ENCODE measurements at places on chromosomes 11 and 22. TPM values are rescaled to one million over a fixed set of nuclear protein-coding genes. Genes with fewer than 3 reads are reported as not detected.

- DNase-seq: peak; percentile 86
Measured at GRCh38 chr11:67504950-67505581, at the start of gene PITPNM1. TSS of gene PITPNM1 (minus strand) at chr11:67505363. CDS start at chr11:67504180, 1,183 bp downstream.

GRCh38 chr11:66718320-66718971 is 10.6 kb downstream of the SPTBN2 start:
- no peak for DNase-seq

DNA sequence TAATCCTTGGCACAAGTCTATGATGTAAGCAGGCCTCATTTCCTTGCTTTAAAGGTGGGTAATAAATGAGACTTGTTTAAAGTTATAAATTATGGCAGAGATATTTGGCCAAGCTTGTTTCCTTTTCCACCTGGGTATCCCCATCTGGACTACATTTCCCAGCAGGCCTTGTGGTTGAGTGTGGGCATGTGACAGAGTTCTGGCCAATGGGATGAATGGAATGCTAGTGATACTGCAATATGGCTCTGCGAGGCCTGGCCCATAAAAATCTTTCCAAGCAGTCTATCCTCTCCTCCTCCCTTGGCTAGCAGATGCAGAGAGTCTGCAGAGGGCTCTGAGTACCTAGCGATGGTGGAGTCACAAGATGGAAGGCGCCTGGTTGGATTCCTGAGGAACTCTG is 102.5 kb downstream of the TIMP3 start:
- DNase-seq: peak; percentile 60

DNA sequence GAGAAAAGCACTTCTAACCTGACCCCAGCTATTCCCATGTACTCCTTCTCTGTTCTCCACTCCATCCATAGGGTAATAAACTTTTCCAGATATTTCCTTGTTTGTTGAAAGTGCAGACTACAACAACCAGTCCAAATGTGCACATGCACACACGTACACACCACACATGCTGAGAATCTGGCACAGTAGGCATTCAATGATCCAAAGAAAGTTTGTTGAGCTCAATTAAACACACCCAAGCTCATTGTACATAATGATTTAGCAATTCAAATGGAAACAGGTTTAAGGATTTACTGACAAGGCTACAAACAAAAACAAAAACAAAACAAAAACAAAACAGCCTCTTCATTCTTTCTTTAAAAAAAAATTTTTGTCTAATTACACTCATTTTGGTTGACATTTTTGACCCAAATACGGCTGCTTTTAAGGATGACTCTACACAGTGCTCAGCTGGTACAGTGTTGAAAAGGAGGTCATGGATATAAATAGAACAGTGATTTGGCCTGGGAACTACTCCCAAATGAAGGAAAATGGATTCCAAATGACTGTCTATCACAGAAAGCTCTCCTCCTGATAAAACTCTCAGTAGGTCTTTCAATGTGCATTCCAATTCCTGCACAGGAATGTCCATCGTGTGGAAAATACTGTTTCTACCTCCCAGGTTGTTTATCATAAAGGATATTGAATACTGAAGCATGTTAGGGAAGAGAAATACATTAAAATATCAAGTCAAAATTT is 232.2 kb downstream of the GUCY1A2 start:
- no peak for DNase-seq

GRCh38 chr11:123371506-123372297 is 58.4 kb upstream of the GRAMD1B start:
- DNase-seq: no peak

DNA sequence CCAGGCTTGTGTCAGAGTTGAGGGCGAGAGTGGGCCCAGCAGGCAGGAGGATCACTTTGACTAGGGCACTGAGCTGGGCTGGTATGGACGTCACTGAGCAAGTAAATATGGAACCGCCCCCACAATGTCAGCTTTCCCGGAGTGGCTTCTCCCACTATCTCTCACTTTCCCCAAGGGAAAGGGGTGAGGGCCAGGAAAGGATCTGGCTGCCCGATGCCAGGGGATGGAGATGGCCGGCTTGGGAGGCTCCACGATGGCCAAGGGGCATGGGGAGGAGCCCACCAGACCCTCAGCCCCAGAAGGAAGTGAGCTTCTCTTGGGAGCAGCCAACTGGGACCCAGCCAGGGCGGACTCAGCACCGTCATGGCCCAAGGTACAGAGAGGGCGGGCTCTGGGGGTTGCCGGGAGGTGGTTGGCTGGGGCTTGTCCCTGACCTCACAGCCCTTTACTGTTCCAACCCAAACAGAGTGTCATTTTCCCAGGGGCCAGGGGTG is 8.7 kb downstream of the PRDM11 start:
- DNase-seq: no peak

DNA sequence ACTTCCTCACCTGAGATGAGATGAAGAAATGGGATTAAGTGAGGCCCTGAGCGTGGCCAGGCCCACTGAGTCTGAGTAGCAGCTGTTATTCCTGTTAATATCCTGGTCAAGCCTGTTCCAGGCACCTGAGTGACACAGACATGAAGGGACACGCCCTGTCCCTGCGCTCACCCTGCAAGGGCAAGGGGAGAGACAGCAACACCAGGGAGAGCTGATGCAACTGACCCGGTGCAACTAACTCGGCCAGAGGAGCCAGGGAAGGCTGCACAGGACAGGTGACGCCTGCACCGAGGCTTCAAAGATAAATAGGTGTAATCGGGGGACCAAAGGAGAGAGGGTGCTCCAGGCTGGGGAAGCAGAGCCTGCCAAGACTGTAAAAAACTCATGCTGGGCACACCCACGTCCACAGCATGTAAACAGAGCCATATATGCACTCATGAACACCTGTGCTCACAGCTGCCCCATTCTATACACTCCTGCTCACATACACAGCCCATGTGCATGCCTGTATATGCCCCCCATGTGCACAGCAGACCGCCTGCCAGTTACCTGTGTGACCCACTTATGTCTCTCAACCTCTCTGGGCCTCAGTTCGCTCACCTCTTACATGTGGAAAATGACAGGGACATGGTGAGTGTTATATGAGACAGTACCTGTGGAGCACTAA is 22.8 kb upstream of the GCAT start:
- DNase-seq: no peak

GRCh38 chr11:118194835-118195627 is 18.6 kb upstream of the SCN2B start:
- DNase-seq: no peak

DNA sequence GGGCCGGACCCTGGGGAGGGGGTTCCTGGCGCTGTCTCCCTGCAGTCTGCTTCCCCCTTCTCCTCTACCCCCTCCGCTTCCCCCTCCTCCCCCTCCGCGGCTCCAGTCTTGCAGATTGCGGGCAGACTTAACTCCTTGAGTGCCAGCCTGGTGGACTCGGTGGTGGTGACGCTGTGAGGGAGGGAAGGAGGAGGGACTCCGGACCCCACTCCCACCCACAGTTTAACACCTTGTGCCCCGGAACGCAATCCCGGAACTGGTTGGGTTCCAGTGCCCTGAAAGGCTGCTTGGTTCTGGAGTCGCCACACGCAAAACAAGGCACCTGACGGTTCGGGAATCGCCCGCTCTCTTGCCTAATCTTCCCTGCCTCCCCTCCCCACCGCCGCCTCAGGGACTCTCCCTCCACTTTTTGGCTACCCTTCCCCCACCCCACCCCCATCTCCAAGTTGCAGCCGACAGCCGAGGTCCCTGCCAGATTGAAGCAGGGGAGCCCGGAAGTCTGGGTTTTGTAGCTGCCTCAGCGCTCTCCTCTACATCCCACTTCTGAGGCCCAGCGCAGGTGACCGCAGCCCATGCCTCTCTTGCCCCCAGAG is 3.9 kb upstream of the BCL9L start:
- DNase-seq: peak; percentile 94

- DNase-seq: no peak
Measured at GRCh38 chr22:48618326-48618725, 1209.3 kb downstream of the BRD1 start.

The CRYBB2 gene
- total RNA-seq: not detected
